ENCODE measurements at places on chromosomes 7 and 10.

GRCh38 chr10:38143587-38143986 is 49.5 kb downstream of the ZNF37A start:
- no peak for DNase-seq

GRCh38 chr10:118979661-118980060 is 49.9 kb upstream of the NANOS1 start:
- no peak for DNase-seq

DNA sequence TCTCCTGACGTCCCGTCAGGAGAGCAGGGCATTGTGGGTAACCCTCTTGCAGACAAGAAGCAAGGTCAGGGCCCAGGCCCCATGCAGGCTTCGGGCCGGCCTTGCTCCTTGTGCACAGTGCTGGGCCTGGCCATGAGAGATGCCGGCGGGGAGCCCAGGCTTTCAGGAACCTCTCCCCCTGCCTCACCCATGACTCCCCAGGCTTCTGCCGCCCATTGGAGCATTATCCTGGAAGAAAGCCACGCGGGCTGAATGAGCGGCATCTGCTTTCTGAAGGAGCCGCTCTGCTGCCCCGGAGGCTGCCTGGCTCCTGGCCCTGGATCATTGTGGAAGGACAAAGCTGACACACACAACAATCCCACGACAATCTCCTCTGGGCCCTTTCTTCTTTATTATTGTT is 233.5 kb downstream of the TCF7L2 start:
- no peak for DNase-seq

- DNase-seq: no peak
Observed at GRCh38 chr7:72268796-72269195, 143.3 kb downstream of the CALN1 start.

DNA sequence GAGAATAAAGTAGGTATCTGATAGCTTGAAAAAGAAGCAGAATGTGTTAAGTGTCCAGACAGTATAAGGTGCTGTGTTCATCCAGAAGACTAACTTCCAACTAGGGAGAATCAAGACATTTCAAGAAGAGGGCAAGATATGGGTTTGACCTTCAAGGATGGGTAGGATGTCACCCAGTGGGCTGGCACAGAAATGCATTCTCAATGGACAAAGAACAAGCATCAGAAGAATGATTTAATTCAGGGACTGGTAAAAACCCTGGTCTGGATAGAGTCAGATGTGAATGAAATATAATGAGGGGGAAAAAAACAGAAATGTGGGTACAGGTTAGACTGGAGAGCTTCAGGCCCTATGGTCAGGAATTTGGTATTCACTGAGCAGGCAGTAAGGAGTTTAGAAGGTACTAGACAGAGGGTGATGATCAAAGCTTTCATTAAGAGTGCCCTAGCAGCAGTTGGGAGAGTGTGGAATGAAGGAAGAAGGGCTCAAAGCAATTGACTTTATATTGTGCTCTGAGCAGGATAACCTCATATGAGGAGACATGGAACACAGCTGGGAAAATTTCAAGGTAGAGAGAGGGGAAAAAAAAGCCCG is 180.7 kb upstream of the ANK3 start:
- no peak for DNase-seq

DNA sequence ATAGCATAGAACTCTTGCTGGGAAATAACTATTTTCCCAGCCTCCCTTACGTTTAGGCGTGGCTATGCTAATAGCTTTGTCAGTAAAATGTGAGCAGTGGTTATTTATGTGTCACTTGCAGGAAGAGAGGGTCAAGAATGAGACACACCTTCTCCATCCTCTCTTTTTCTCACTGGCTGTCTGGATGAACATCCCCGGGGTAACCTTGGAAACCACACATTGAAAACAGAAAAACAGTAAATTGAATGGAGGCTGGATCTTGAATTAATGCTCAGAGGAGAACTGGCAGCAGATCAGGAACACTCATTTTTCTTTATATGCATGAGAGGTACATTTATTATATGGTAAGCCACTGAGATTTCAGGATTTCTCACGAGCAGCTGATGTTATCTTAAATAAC is 127.6 kb downstream of the DNAJB9 start:
- no peak for DNase-seq
